ENCODE measurements at places on chromosomes 12 and 14.

DNA sequence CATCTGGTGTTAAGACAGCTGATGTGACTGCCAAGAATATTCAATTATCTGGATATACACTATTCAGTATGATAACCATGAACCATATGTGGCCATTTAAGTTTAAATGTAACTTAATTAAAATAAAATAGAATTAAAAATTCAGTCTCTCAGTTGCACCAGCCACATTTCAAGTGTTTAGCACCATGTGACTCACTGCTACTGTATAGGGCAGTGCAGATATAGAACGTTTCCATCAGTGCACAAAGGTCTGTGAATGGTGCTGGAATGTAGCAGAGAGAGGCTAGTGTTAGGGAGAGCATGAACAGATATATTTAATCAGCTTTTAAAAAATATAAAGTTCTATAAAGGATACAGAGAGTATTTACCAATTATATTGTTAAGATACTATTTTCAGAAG, 28.7 kb downstream of the ARID4A start:
- no peak for DNase-seq

GRCh38 chr14:56125772-56126636, 7.8 kb downstream of the PELI2 start:
- DNase-seq, result no peak

- no peak for DNase-seq
These were observed 37.5 kb downstream of the PRORP start for GRCh38 chr14:35159742-35160409.

GRCh38 chr12:5262885-5263284, 169.0 kb upstream of the NTF3 start:
- no peak for DNase-seq

DNA sequence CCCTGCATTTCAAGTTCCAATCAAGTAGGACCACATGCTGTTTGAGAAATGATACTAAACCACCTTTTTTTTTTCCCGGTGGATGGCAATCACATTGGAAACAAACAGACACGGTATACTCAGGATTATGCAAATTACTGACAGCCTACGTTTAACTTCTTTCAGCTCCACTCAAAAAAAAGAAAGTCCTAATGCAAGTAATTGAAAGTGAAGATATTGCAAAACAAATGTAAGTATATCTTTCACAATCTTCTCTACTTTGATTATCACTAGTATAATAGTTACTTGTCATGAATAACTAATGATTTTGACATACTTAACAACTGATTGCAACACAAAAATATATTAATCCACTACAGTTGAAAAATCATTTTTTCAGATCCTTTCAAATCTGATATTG, 2.6 kb upstream of the OSBPL8 start:
- no peak for DNase-seq

DNA sequence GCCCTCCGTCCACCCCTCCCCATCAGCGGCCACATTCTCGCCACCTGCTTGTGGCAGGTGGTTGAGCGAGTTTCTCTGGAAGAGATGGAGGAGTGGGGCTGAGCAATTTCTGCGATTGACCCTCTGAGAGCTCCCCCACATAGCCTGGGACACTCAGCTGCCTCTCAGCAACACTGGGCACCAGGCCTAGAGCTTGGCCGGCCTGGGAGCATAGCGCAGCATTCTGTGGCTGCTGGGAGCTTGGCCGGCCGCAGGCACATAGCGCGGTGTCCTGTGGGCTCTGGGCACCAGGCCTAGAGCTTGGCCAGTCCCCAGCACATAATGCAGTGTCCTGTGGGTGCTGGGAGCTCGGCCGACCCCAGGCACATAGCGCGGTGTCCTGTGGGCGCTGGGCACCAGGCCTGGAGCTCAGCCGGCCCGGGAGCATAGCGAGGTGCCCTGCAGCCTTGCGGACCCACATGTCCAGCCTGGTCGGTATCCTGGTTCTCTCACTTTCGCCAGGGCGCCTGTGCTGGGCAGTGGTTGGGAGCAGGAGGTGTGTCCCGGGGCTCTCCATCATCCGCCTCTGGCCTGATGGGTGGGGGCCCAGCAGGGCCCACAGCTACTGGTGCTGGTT, 43.8 kb downstream of the LRCOL1 start:
- DNase-seq, result no peak

Measured in CD4-positive, alpha-beta T cell treated with Interferon gamma for 1 hour (primary cell).